ENCODE measurements at places on chromosomes 2 and 18.

DNA sequence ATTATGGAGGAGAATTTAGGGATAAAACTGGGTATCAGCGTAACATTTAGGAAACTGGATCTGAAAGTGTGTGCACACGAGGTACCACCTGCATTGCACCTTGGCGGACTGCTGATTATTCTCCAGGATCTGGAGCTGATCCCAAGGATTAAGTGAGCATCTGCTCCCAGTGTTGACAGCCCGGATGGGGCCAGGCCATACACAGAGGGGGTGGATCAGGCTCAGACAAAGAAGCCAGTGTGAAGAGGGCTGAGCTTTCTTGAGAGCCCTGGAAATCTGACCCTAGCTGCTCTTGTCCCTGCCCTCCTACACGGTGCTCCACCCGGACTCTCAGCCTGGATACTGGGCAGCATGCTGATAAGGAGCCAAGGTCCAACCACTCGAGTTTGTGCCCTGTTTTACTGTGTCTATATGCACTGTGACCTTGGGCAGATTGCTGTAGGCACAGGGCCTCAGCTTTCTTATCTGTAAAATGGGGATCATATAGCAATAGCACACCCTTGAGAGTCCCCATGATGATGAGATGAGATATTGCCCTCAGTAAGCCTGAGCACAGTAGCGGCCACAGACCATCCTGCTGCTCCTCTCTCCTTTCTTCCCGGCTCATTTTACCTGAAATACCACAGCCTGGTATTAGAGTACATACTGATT is 396.8 kb upstream of the CELF4 start:
- no peak for DNase-seq

- no peak for DNase-seq
Measured at GRCh38 chr2:24480245-24480644, 10.8 kb upstream of the NCOA1 start.

GRCh38 chr18:50312296-50313030 is 25.0 kb upstream of the CXXC1 start:
- no peak for DNase-seq

- DNase-seq: no peak
Measured at GRCh38 chr2:201923436-201924328, 110.0 kb upstream of the FZD7 start.

All from activated CD4-positive, alpha-beta T cell treated with anti-CD3 and anti-CD28 coated beads, Interleukin-2, amount 50 U/mL, for 16 hours (primary cell).